ENCODE measurements at places on chromosomes 16 and 17.

DNA sequence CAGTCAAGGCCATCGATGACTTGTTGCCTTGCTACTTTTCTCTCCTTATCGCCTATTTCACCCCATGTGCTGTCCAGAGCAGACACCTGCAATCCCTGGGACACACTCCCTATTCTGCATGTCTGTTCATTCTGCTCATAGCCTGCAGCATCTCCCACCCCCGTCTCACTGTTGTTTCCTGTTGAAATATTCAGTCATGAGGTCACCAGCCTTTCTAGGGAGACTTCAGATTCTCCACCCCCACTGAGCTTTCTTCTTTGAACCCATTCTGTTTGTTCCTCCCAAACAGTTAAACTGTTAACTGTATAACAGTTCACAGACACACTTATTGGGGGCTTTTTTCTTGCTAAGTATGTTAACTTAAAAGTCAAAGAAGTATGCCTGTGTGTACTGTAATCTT lies 94.4 kb downstream of the AATF start:
- no peak for DNase-seq

GRCh38 chr17:71970312-71970711 lies 150.5 kb upstream of the SOX9 start:
- no peak for DNase-seq

- DNase-seq = no peak
Measured at GRCh38 chr17:81102352-81102751, 63.0 kb upstream of the PVALEF start.

DNA sequence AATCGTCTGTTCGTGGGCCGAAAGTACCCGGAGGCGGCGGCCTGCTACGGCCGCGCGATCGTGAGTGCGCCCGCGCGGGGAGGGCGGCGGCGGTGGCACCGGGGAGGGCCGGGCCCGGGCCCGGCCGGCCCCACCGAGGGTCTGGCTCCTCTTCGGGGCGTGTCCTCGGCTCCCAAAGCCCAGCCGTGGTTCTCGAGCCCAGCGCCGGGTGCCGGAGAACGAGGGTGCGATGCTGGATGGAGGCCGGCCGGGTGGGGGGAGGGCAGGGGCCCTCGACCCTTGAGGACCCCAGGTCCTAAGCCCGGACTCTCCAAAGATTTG lies 375 bp downstream of the STUB1 start:
- DNase-seq = no peak

GRCh38 chr16:63131503-63131902 lies 1095.3 kb upstream of the CDH8 start:
- no peak for DNase-seq

GRCh38 chr17:17345686-17346427 lies 42.7 kb downstream of the NT5M start:
- no peak for DNase-seq

Measured in hematopoietic multipotent progenitor cell treated with erythropoietin and hydrocortisone succinate and interleukin-3 and kit ligand, for 4 days (in vitro differentiated cells).